ENCODE measurements at places on chromosomes 13 and 19.
A peak's percentile ranks its signal among the peaks of the same experiment; 100 is the strongest.

- no peak for DNase-seq
Measured at GRCh38 chr13:91358387-91358782, 10.9 kb downstream of the MIR17HG start.

DNA sequence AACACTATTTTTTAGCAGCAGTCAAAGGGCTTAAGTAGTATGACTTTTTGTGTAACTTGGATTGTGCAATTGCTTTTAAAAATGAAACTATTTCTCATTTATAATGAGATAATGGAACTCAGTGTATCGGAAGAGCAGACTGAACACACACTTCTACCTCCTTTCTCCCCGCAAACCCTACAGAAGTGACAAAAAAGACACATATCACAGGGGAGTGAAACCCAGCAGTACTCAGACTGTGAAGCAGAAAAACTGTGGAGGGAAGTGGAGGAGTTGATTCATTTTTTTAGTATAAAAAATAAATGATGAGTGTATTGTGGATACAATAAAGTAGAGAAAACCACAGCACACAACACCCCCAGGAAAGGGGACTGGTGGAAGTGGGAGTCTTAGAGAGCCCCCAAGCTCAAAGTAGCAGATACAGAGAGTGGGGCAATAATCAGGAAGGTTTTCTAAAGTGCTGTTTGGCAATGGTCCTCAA, 9.7 kb downstream of the LPAR6 start:
- no peak for DNase-seq

DNA sequence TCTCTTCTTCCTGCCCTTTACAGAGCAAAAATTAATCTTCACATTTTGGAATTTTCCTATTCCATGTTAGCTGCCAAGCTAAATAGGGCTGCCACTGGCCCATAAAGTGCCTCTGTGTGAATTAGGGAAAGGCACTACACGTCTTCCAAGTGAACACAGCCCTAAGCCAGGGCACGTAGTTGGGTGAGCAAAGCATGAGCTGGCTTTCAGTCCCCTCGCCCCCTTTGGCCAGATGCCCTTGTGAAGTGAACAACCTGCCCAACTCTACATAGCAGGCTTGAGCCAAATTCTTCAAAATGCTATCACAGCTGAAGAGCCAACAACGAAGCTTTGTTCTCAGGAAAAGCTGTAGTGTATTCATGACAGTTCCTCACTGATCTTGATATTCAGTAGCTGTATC, 213.1 kb downstream of the OXGR1 start:
- no peak for DNase-seq

DNA sequence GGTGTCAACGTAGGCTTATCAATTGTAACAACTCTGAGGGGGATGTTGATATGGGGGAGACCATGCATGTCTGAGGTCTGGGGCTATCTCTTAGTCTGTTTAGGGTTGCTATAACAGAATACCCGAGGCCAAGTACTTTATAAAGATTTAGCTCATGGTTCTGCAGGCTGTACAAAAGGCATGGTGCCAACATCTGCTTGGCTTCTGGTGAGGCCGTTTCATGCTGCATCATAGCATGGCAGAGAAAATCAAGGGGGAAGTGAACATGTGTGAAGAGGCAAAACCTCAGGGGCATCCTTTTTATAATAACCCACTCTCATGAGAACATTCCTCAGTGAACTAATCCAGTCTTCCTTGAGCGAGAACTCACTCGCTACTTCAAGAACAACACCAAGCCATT, 353.8 kb downstream of the ENOX1 start:
- DNase-seq: no peak

- no peak for DNase-seq
Measured at GRCh38 chr19:43407416-43408005, 7.2 kb upstream of the TEX101 start.

- no peak for DNase-seq
Measured at GRCh38 chr19:33904681-33905080, 108.0 kb downstream of the KCTD15 start.

DNA sequence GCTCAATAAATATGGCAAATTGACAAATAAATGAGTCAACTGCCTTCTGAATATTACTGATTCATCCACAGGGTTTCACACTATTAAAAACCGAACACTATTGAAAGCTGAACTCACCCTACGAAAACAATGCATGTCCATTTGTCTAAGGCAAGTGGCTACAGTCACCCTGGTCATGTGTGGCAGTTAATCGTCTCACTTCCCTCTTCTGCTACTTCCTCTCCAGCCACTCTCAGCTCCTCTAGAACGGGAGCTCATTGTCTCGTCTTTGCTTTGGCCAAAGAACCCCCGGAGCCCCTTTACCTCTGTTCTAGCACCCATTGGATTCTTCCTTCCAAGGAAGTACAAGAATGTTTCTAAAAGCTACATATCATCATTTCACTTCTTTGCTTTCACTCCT, 74.4 kb upstream of the ZNF599 start:
- no peak for DNase-seq

DNA sequence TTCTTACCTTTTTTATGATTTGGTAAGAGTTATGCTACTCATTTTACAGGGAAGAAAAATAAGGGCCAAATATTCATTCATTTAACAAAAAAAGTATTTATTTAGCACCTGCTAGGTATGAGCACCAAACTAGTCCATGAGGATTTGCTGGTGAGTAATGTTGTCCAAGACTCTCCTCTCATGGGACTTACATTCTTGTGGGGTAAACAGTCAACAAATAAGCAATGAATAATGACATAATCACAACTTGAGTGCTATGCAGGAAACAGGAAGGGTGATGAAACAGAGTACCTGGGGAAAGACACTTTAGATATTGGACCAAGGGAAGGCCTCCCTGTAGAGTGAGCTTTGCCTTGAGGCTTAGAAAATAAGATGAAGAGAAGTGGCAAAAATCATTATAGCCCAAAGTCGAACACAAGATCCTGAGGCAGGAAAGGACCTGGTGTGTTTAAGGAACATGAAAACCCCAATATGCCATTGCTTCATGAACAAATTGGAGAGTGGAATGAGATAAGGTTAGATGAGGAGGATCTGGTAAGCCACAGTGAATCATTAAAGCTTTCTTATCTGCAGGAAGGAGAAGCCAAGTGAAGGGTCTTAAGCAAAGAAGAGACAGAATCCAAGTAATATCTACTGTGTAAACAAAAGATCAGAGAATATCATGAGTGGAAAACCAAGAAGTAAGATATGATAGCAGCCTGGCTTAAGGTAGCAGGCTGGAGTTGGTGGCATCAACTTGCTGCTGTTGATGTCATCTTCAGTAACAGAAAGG, 294.5 kb upstream of the NBEA start:
- DNase-seq: no peak

GRCh38 chr13:71860547-71861138, 6.4 kb downstream of the DACH1 start:
- DNase-seq: no peak

GRCh38 chr19:44113784-44114390, 688 bp downstream of the ZNF225 start:
- no peak for DNase-seq

GRCh38 chr19:13557756-13558398, 51.6 kb upstream of the CACNA1A start:
- no peak for DNase-seq

DNA sequence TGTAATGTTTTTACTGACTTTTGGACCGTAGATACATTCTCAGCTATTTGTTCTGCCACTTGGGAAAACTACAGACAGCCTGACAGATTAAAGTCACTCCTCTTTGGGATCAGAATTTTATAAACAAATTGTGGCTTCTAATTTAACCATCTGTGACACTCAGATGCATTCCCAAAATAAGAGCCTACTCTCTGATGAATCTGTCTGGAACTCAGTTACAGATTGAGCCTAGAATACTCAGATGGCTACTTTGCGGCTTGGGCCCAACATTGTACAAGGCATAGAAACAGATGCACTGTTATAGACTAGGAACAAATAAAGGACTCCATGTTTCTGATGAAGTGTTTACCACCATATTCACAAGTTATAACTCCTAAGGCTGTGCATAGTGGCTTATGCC, 291.0 kb upstream of the SLITRK6 start:
- DNase-seq: no peak

DNA sequence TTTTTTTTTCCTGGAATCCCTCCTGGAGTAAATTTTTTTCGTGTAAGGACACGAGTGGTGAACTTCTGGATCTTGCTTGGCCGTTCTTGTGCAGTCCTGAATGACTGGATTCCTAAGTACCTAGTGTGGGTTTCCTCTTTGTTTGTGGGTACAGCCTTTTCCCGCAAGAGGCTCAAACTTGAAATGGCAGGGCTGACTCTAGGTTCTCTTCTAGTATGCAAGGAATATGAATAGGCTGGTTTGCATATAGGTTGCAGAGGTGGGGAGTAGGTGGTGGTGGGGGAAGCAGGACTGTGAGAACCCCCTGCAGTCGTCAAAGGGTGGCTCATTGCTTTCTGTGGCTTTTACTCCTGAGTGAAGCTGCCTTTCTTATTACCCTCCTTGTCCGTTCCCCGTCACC, 13.6 kb downstream of the UBAC2 start:
- DNase-seq: no peak

DNA sequence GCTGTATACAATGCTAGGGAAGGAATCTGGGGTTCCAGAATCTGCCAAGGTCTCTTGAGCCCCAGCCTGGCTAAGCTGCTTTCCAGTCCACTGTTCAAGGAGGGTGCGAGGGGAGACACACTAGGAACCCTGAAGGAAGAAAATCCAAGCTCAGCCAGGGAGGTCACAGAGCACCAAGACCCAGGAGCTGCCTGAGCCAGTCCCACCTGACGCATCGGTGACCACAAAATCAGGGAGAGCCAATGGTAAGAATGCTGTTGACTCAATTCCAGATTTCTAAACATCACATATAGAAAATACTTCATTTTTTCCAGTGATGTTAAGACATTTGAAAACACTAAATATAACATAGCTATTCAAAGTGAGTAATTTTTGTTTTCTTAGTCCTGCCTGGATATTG, 50.1 kb downstream of the CEP89 start:
- no peak for DNase-seq

GRCh38 chr19:280541-281009, 10.6 kb downstream of the PLPP2 start:
- DNase-seq: no peak

DNA sequence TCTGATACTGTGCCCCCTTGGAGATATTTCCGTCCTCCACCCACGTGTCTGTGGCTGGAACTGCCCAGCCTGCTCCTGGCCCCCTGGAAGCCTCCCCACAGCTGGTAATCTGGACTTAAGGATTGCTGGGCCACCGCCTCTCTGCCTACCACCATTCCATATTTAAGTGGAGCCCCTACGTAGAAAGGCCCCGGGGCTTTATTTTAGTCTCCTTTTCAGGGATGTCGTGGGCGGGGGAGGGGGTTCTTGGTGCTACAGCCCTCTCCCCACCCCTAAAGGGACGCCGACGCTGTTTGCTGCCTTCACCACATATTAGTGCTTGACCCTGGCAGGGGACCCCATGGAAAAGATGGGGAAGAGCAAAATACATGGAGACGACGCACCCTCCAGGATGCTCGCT, 2.7 kb upstream of the NOP53 start:
- no peak for DNase-seq

- no peak for DNase-seq
Measured at GRCh38 chr19:52231154-52231910, 38.1 kb upstream of the ZNF766 start.

GRCh38 chr13:41654796-41655195, 197.4 kb downstream of the RGCC start:
- DNase-seq: no peak

DNA sequence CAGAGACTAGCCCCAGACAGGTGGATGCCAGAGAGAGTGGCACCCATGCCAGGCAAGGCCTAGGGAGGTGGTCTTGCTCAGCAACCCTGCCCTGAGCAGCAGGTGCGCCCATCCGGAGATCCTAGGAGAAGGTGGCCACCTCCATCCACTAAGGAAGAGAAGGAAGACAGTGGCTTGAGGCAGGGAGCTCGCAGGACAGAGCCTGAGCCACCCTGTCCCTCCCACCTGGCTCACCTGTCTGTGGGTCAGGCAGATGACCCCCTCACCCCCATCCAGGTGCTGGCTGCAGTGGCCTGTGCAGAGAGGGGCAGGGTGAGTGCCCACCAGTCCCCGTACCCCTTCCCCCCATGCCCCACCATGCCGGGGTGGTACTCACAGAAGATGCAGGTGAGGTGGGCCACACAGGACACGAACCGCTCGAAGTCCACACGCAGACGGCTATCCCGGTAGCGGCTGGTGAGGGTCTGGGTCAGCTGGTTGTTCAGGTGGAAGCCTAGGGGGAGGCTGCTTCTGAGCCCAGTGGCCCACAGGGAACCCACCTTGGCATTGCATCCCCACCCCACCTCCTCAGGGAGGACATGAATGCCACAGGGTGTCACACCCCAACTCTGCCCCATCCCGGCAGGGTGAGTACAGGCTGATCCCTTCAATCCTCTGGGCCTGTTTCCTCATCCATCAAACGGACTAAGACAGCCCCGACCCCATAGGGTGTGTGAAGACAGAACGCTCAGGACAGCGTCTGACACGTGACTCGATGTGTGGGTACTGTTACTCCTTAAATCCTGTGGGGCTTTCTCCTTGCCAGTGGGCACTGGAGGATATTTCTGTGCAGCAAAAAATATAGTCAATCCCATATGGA, 13.3 kb downstream of the CAPN12 start:
- DNase-seq: no peak

- DNase-seq: peak; percentile 30
Measured at GRCh38 chr19:6501740-6502648, at the start of gene TUBB4A. Gene TUBB4A, minus strand, starts transcription at chr19:6502309. Its CDS starts 97 bp downstream, at chr19:6502212.

DNA sequence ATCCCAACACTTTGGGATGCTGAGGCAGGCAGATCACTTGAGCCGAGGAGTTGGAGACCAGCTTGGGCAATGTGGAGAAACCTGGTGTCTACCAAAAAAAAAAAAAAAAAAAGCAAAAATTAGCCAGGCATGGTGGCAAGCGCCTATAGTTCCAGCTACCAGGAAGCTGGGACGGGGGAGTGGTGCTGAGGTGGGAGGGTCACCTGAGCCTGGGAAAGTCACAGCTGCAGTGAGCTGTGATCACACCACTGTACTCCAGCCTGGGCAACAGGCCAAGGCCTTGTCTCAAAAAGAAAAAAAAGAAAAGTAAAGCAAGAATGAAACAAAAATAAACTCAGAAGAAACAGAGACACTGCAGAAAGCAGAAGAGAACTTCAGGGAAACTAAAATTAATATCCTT, 31.6 kb downstream of the MTRF1 start:
- no peak for DNase-seq

GRCh38 chr13:95295026-95295425, 6.2 kb downstream of the ABCC4 start:
- DNase-seq: no peak

- no peak for DNase-seq
Measured at GRCh38 chr13:81872581-81872980, 1531.7 kb upstream of the SPRY2 start.

GRCh38 chr13:110801044-110801443, 87.5 kb downstream of the ING1 start:
- DNase-seq: no peak

Measured in CD4-positive, alpha-beta T cell treated with Interleukin-15 for 1 hour (primary cell).